ENCODE measurements at places on chromosomes 6 and 20. TPM values are rescaled to one million over a fixed set of nuclear protein-coding genes. Genes with fewer than 3 reads are reported as not detected.

- DNase-seq: no peak
These were observed 101.1 kb upstream of the LRFN2 start for GRCh38 chr6:40688214-40688761.

Gene PHACTR3
- total RNA-seq: 0.45 TPM

Gene ZNF334
- total RNA-seq: 1.1 TPM

DNA sequence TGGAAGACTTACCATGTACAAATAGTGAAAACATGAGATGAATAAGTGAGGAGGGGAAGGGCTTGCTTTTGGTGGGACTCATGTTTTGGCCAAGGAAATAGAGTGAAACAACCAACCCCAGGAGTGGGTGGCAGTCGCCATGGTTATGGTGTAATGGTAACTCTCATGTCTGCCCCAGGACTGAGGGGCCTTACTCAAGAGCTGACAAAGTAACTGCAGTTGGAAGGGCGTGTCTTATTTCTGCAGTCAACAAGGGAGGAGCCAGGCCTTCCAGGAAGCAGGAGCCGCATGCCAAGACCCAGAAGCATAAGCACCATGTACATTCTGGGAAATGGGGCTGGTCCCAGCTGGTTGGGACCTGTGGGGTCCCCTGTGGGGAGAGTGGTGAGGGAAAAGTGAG, 108.5 kb downstream of the UNC5CL start:
- DNase-seq: no peak

DNA sequence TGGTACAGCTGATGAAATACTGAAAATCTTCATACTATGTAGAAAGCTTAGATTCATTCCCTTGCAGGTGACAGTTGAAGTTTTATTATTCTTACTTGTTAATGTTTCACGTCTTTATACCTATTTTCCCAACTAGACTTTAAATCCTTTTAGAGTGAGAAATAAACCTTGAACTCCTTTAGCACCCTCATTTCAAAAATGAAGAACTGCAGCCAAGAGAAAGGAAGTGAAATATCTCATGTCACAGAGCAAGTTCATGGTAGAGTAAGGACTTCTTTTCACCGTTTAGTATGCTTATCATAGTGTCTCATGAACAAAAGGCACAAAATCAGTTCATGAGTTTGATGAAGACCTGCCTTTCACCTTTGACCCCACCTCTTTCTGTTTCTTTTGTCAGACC, 38.5 kb downstream of the ORC3 start:
- DNase-seq: no peak

DNA sequence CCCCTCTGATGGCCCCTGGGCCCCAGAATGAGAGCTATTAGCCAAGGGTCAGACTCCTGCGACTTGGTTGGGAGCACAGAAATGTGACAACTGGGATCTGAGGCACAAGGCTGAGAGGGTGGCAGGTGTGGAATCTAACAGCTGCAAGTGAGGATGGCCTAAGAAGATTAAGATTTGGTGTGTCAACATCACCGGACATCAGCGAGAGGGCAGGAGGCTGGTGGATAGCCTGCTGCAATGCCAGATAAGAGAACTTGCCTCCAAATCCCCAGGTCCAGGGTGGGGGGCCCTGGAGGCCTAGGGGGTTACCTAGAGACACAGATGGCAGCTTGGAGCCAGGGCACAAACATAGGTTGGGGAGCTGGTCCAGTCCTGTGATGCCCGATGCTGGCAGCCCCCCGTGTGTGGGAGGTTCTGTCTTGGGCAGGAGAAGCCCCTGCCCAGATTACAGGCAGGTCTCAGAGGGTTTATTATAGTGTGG, 155.8 kb downstream of the GRM4 start:
- no peak for DNase-seq

Gene SLC18B1
- 12.4 TPM for total RNA-seq

Data from esophagus squamous epithelium (tissue), 5 donors.